ENCODE measurements at places on chromosomes 12 and 14.
A peak's percentile ranks its signal among the peaks of the same experiment; 100 is the strongest.

DNA sequence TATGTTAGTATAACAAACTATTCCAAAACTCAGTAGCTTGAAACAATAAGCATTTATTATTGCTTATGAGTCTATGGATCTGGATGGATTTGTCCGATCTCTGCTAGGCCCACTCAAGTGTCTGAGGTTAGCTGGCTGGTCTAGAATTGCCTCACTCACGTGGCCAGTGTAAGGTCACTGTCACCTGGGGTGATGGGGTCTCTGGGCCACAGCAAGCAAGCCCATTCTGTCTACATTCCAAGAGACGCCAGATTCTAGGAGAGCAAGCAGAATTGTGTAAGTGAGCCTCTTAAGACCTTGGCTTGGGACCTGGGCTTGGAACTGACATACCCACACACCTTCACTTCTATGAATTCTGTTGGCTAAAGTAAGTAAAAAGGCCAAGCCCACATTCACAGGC lies 80.2 kb downstream of the STON2 start:
- no peak for DNase-seq

DNA sequence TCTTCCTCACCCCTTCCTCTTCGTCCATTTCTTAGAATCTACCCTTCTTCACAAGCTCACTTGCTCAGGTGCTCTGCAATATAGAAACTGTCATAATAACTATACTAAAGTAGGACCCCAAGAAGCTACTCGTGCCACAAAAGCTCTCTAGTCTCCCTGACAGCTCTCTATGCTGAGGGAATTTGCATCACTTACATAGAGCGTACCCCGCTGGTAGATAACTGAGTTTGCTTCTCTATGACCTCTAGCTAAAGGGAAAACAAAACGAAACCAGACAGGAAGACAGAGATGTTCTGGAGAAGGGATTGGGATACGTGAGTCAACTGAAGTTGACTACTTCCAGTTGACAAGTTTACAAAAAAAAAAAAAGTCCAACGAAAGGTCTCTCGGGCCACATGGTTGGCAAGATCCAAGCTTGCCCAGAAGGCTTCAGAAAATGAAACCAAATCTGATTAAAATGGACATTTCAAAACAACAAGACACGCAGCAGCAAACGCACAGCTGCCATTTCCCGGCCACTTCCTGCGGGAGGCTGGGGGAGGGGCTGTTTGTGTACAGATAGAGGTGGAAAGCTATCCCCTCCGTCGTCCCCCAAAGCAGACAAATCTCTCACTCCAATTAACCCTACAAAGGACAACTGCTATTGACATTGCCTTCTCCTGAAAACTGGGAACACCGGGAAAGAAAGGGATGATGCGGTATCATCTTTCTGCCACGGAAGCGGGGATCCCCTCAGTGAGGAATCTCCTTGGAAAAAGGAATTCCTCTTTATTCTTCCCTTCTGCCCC lies 1.3 kb downstream of the BAZ2A start:
- peak; percentile 93 for DNase-seq

GRCh38 chr12:89856431-89856830 lies 147.8 kb upstream of the ATP2B1 start:
- peak; percentile 74 for DNase-seq

- no peak for DNase-seq
These were observed 568.3 kb upstream of the FLRT2 start for GRCh38 chr14:84961637-84962036.

DNA sequence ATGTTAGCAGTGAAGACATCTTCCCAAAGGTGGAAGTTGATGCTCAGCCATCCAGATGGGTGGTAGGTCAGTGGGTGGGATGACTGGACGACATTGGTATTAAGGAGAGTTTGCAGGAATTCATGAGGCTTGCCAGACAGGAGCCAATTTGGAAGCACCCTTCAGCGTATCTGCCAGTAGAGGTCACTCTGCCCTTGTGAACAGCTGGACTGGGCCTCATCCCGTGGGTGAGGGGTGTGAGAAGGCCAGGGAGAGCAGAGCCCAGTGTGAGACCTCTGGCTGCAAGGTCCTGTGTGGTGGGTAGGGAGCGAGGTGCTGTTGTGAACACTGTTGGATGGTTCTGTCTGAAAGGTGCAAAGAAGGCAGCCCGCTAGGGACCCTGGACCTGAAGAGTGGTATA lies 37.7 kb downstream of the SLC5A8 start:
- peak; percentile 9 for DNase-seq

DNA sequence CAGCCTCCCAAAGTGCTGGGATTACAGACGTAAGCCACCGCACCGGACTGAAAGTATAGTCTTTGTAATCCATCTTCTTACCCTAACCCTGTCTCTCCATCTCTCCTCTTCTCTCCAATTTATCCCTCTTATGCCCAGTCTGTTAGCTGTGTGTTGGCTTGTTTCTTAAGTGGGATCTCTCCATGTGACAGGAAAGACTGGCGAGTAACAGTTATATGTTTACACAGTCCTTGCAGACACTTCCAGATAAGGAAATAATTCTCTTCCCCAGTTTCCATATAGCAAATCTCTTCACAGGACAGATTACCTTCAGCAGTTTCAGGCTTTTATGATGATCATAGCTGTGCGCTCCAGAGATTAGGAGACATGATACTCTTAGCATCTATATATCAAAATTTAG lies 16.0 kb upstream of the DIP2B start:
- no peak for DNase-seq

- no peak for DNase-seq
These were observed 703 bp downstream of the HIGD1C start for GRCh38 chr12:50953047-50953446.

DNA sequence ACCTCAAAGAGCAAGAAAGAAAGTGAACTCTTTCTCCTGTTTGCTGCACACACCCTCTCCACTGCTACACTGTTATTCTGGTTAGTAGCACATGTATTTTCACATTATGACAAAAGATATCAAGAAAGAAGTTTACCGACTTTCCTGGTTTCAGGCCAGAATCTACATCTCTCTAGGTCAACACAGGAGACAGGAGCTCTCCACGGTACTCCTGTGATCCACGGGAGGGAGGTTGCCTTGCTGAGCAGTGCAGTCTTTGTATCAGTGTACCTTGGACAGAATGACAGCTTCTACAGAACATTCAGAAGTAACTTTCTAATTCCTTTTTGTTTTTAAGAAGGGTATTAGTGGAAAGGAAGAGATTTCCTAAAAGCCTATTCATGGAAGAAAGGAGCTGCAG lies 805.6 kb downstream of the NRXN3 start:
- DNase-seq: no peak

GRCh38 chr12:99783421-99783820 lies 135.9 kb downstream of the GARIN6 start:
- no peak for DNase-seq

DNA sequence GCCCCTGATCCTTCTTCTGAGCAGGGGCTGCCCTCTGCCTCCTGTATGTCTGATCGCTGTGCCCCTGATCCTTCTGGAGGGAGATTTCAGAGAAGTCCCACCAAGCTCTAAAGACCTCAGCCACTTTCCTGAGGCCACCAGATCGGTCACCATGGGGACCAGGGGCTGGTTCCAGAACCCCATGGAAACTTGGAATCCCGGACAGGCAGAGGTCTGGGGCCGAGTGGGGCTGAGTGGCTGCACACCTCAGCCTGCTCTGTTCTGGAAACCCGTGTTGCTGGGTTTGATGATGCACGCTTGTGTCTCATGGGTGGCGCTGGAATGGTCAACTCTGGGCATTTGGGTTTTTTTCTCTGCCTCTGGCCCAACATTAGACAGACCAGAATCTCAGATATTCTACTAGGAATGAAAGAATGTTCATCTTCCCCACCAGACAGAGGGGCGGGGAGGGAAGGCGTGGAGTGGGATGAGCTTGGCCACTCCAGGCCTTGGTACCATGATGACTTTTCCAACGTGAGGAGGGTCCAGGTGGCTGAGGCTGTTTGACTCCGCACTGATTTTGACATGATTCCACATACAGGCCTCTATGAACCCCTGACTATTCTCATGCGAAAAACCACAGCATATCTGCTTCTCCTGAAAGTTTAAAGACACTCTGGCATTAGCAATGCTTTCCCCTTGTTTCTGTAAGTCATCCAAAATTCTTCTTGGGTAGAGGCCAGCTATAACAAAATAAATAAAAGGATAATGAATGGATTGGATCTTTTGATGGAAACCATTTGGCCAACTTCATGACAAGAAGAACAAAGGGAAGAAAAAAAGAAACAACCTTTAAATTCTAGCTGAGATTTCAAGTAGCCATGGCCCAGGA lies 114.5 kb downstream of the ADGRD1 start:
- DNase-seq: no peak

DNA sequence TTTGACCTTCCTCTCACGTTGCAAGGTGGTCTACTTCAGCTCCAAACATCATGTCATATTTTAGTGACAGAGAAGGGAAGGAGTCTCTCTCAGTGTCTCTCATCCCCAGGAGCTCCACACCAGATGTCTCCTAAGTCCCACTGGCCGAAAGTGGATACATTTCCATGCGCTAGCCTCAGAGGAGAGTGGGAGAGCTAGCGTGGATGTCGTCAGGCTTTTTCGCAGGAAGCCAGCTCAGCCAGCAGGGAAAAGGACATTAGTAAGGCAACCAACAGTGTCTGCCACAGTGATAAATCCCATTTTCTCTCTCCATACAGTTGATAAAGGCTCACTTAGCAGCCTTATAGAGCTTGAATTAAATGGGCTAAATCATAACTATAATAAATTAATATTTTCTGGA lies 155.7 kb downstream of the PELI2 start:
- DNase-seq: no peak

- DNase-seq: no peak
These were observed 82.7 kb upstream of the KITLG start for GRCh38 chr12:88662961-88663360.

GRCh38 chr12:13981296-13981962 lies at the start of gene GRIN2B:
TSS of gene GRIN2B (minus strand) at chr12:13981602. CDS start at chr12:13866208, 115,394 bp downstream.
- no peak for DNase-seq

DNA sequence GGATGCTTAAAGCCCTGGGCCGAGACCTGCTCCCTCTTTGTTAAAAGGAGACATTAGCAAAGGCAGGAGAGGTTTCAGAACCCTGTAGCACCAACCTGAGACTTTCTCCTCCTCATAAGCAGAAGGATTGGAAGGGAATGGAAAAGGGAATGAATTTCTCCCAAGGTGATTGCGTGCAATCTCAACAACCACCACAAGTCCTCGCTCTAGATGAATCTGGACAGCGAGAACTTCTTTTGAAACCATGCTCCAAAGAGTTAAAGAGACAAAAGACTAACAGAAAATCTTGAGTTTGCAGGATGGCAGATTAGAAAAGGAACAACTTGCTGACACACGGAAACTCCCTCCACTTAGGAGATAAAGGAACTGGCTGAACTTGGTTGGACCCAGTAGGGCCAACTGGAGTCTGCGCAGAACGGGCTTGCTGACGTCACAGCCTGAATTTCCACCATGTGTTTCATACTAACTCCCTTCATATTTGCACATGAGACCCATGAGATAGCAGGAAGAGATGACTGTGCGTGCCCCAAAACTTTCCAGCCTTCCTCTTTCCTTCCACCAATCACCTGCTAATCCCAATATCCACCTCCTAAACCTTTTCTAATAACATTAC lies 137.0 kb downstream of the PTPN11 start:
- no peak for DNase-seq

- no peak for DNase-seq
These were observed 4.6 kb downstream of the TMEM120B start for GRCh38 chr12:121717041-121717699.
